ENCODE measurements at places on chromosomes 16 and 17. TPM values are rescaled to one million over a fixed set of nuclear protein-coding genes. Genes with fewer than 3 reads are reported as not detected.

Gene VMO1
- 30.6 TPM for polyA plus RNA-seq

Gene KRTAP17-1
- 0.11 TPM for polyA plus RNA-seq

Gene CCDC40
- polyA plus RNA-seq: 1.5 TPM

Gene FBXW10B
- polyA plus RNA-seq: 1.6 TPM

DNA sequence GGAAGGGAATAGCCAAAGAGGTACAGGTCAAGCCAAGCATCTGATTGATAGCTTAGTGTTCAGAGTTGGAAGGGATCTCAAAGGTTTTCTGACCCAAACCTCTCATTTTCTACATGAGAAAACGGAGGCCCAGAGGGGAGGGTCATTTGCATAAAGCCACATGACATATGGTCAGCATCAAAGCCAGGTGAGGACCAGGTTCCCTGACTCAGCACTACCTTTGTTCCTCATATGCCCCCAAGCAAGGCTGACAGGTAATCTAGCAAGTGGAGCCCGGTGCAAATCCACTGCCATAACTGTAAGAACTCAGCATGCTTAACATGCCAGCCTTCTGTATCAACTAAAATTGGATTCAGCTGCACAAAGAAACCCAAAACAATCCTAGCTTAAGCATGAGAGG, 28.2 kb upstream of the CCL1 start:
- no peaks in the 10 kb centered on the region for H3K36me3 ChIP-seq
- no peaks in the 10 kb centered on the region for H3K4me1 ChIP-seq
- H3K27me3 ChIP-seq: no peaks in the 10 kb centered on the region
- no peak for DNase-seq
- H3K4me3 ChIP-seq: no peak overlapping the region

DNA sequence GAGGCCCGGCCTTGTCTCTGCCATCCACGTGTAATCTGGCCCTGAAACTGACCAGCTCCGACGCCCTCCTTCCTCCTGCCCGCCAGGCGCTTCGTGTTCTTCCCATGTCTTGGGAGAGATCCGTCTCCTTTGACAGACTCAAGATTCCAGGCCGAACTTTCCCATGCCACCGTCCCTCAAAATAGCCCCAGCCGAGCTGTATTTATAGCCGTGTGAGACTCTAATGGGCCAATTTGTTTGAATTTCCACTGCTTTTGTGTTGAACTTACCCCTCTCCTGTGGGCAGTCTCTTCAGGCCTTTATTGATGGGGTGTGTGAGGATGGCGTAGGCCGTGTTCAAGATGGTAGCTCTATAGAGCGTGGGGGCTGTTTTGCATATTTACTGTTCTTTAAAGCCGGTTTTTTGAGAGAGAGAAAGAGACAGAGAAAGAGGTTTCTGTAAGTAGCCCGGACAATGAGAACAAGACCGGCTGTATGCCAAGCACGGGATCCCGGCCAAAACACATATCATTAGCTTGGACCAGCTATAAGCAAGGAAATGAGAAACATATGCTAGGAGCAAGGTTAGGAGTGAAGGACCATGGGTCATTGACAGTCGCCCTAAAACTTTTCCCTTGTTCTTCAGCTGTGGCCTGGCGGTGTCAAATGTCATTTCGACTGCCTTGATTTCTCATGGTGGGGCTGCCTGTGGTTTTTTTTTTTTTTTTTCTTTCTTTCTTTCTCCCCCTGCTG, 124.5 kb upstream of the ZFHX3 start:
- H3K36me3 ChIP-seq: no peaks in the 10 kb centered on the region
- no peak for DNase-seq
- H3K27ac ChIP-seq: no peak overlapping the region
- H3K4me1 ChIP-seq: no peaks in the 10 kb centered on the region

DNA sequence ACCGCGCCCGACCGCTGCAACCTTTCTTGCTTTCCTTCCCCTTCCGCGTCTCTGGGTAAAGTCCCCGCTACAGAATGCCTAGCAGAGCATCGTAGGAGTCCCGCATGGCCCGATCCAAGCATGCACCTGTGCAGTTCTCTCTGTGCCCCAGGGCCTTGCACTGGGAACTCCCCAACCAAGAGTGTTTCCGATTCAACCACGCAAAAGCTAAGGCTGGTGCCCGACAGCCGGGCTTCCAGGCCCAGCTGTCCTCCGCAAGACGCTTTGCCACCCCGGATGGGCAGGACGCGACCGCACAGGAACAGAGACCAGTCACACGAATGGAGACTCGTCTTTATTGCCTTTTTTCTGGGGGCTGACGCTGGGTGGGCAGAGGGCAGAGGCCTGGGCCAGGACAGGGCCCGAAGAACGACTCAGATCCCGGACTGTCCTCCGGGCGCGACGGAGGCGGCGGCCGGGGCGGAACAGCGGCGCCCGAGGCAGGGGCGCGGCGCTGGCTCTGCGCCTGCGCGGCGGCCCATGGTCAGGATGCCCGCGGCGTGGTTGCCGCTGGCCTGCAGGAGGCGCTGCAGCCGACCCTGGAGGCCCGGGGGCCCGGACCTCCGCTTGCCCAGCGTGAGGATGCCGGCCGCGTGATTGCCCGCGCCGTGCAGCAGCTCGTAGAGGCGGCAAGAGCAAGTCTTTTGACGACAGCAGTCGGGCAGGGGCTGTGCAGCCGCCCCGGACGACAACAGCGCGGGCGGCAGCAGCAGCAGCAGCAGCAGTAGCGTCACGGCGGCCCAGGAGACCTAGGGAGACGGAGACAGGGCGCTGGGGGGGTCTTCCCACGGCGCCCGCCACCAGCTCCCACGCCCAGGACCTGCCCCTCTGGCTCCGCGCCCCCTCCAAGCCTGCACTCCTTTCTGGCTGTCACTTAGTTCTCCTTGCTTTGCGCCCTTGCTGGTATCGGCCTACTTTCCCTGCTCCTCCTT, 1.2 kb downstream of the HCRT start:
- peak overlapping the region; percentile 58 for H3K4me3 ChIP-seq
- H3K4me1 ChIP-seq: peaks cover 18% of the 10 kb centered on the region
- peaks cover 30% of the 10 kb centered on the region for H3K27me3 ChIP-seq
- H3K36me3 ChIP-seq: no peaks in the 10 kb centered on the region
- DNase-seq: peak; percentile 50

DNA sequence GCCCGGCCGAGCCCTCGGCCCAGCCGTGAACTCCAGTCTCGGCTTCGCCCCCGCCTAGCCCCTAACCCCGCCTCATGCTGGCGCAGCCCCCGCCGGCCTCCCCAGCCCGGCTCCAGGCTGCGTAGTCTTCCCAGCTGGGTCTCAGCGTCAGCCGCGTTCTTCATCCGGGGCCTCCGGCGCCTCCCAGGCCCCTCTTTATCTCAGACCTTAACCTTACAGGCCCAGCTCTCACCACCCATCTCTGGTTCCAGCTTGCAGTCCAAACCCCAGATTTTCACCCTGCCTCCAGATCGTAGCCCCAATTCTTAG, at the start of gene PROCA1:
Gene PROCA1 (minus strand): TSS at position 166 of the 309 bp plus-strand sequence. CDS start 228 bp downstream, outside the sequence.
- H3K4me1 ChIP-seq: peaks cover 28% of the 10 kb centered on the region
- H3K27ac ChIP-seq: peak within 1 kb of the TSS; percentile 88
- DNase-seq: peak; percentile 45
- H3K4me3 ChIP-seq: peak within 1 kb of the TSS; percentile 53
- H3K36me3 ChIP-seq: no peaks in the 10 kb centered on the region
- peaks cover 35% of the 10 kb centered on the region for H3K27me3 ChIP-seq

- H3K36me3 ChIP-seq: no peaks in the 10 kb centered on the region
- no peaks in the 10 kb centered on the region for H3K27me3 ChIP-seq
- no peak for DNase-seq
- no peak overlapping the region for H3K27ac ChIP-seq
- H3K4me1 ChIP-seq: no peaks in the 10 kb centered on the region
Measured at GRCh38 chr16:65111306-65111705, 10.6 kb downstream of the CDH11 start.

GRCh38 chr16:74216319-74216718, 80.3 kb upstream of the PSMD7 start:
- no peak overlapping the region for H3K4me3 ChIP-seq
- no peak overlapping the region for H3K27ac ChIP-seq
- no peaks in the 10 kb centered on the region for H3K27me3 ChIP-seq
- DNase-seq: no peak
- H3K36me3 ChIP-seq: no peaks in the 10 kb centered on the region

GRCh38 chr17:74892013-74892841, 1.2 kb downstream of the FADS6 start:
- no peaks in the 10 kb centered on the region for H3K36me3 ChIP-seq
- no peak overlapping the region for H3K27ac ChIP-seq
- no peak for DNase-seq
